ENCODE measurements at places on chromosomes 6 and 20. TPM values are rescaled to one million over a fixed set of nuclear protein-coding genes. Genes with fewer than 3 reads are reported as not detected.

DNA sequence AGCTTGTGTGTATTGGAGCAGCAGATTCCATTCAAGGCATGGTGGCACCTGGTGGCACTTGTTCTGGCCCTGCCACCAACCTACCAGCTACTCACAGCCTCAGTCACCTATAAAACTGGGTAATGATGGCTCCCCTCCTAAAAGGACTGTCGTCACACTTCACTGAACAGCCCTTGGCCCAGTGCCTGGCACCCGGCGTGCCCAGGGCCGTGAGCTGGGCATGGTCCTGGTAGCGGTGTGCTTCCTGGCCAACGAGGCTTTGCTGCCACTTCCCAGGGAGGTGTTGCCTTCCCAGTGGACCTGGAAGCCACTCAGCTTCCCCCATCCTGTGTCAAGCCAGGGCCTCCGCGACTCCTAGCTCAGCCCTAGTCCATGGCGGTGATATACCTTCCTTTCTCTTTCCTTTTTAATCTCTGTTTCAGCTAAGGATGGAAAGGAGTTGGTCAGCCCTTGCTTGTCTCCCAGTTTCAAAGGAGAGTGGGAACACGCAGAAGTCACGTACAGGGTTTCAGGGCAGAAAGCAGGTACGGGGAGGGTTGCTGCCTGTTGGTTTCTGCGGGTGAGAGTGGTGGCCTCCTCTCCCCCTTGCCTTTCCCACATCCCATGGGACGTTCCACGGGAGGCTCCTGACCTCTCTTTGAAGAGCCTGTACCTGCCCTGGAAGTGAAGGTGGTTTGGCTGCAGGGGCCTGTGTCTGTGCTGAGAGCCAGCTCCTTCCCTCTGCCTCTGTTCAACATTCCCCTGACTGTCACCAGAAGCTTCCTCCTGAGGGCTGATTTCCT lies 25.5 kb downstream of the ENTPD6 start:
- peaks cover 3% of the 10 kb centered on the region for H3K36me3 ChIP-seq
- H3K4me3 ChIP-seq: no peak overlapping the region
- H3K4me1 ChIP-seq: no peaks in the 10 kb centered on the region
- no peak for DNase-seq
- no peaks in the 10 kb centered on the region for H3K27me3 ChIP-seq

- no peaks in the 10 kb centered on the region for H3K36me3 ChIP-seq
- no peak overlapping the region for H3K27ac ChIP-seq
- no peak for DNase-seq
- H3K27me3 ChIP-seq: no peaks in the 10 kb centered on the region
- H3K4me1 ChIP-seq: peaks cover 15% of the 10 kb centered on the region
Observed at GRCh38 chr6:135692426-135692825, 159.1 kb upstream of the PDE7B start.

SMPDL3A gene
- total RNA-seq: 57.3 TPM

DNA sequence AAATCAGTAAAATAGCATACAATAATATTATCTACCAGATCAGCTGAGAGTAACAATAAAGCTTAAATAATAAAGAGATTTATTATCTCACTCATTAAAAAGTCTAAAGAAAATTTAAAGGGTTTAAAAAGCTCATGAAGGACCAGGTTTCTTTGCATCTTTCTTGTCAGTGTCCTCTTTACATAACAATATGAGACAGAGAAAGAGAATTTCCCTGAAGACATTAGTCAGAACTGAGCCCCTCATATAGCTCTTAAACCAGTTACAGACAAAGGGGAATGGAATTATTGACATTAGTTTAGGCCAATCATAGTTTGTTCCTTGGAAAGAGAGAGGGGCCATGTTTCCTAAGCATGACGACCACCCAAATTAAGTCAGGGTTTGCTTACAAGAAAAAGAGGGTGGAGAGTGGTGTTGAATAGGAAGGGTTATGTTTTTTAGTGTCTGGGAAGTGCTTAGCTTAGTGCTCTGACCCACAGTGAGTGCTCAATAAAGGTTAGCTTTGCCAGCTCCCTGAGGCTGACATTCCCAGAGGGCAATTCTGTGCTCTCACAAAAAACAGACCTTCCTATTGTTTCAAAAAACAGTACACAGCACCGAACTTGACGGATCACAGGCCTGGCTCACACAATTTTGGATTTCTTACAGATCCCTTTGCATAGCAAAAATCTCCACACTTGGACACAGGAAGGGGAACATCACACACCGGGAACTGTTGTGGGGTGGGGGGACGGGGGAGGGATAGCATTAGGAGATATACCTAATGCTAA lies 3.6 kb upstream of the PLCB1 start:
- H3K4me1 ChIP-seq: peaks cover 47% of the 10 kb centered on the region
- peaks cover 12% of the 10 kb centered on the region for H3K27me3 ChIP-seq
- no peak overlapping the region for H3K27ac ChIP-seq
- H3K36me3 ChIP-seq: no peaks in the 10 kb centered on the region

PPARD gene
- 21.7 TPM for total RNA-seq

GRCh38 chr6:132058975-132059374 lies 107.8 kb upstream of the CCN2 start:
- H3K27ac ChIP-seq: no peak overlapping the region
- no peaks in the 10 kb centered on the region for H3K36me3 ChIP-seq
- no peak overlapping the region for H3K4me3 ChIP-seq
- DNase-seq: no peak

GRCh38 chr20:37235065-37235464 lies 26.5 kb downstream of the GHRH start:
- no peak overlapping the region for H3K4me3 ChIP-seq
- no peaks in the 10 kb centered on the region for H3K27me3 ChIP-seq
- DNase-seq: no peak
- no peak overlapping the region for H3K27ac ChIP-seq
- H3K36me3 ChIP-seq: peaks cover 43% of the 10 kb centered on the region

DNA sequence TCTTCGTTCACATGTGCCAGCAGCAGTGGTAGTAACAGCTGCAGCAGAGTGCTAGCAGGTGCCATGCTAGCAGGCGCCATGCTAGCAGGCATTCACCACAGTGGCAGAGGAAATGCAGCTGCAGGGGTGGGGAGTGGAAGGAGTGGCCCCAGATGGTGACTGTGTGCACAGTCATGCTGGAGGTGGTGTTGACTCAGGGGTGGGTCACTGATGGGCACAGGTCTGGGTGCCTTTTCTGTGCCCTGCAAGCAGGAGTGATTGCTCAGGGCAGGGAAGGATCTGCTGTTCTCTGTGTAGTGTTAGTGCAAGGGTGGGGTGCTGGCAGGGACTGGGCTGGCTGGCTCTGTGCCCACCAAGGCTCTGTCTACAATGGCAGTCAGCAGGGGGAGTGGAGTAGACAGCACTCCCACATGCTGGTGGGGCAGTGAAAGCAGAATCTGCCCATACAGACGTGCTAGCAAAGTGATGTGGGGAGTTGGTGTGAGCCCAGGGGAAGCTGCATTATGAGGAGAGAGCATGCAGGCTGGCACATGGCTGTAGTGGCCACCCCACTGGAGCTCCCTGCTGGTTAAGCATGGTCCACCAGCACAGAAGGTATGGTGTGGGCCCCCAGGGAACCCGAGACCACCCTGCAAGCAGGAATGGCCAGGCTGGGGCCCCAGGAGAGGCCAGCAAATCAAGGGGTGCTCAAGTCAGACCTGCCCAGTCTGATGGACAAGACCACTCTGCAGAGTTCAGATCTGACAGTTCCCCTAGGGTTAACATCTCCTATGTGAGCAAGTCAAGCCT lies 11.4 kb upstream of the TSPYL4 start:
- no peak overlapping the region for H3K27ac ChIP-seq
- peaks cover 5% of the 10 kb centered on the region for H3K4me1 ChIP-seq
- DNase-seq: no peak
- H3K36me3 ChIP-seq: peaks cover 47% of the 10 kb centered on the region
- H3K4me3 ChIP-seq: no peak overlapping the region
- H3K27me3 ChIP-seq: no peaks in the 10 kb centered on the region

SIRPG gene
- not detected for total RNA-seq

DNA sequence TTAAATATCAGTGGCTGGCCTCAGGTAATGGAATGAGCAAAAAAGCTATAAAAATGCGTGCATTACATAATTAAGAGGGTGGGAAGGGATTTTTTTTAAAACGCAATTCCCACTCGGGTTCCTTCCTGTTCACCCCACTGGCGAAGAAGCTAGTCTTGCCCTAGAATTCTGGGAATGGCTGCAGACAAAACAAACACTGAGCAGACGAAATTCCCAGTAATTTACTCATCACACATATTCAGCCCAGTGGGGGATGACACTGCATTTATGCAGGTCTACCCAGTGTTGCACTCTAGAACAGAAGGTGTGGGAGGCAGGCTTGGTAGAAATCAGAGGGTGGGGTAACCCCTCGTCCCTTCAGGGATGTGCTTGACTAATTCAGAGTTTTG lies 2695.0 kb upstream of the DEFB115 start:
- no peaks in the 10 kb centered on the region for H3K27me3 ChIP-seq
- H3K36me3 ChIP-seq: peaks cover 7% of the 10 kb centered on the region
- H3K4me3 ChIP-seq: no peak overlapping the region
- no peak overlapping the region for H3K27ac ChIP-seq

HLA-DRA gene
- total RNA-seq: not detected

GRCh38 chr6:79188885-79189480 lies 45.5 kb downstream of the HMGN3 start:
- no peak overlapping the region for H3K4me3 ChIP-seq
- no peak overlapping the region for H3K27ac ChIP-seq
- peaks cover 4% of the 10 kb centered on the region for H3K4me1 ChIP-seq
- H3K36me3 ChIP-seq: peaks cover 10% of the 10 kb centered on the region
- DNase-seq: no peak

SLC44A4 gene
- 0.66 TPM for total RNA-seq

- H3K27ac ChIP-seq: no peak overlapping the region
- peaks cover 18% of the 10 kb centered on the region for H3K4me1 ChIP-seq
- no peak overlapping the region for H3K4me3 ChIP-seq
Observed at GRCh38 chr6:106789428-106790148, 160.2 kb downstream of the QRSL1 start.

TLDC2 gene
- total RNA-seq: 0.29 TPM

- no peak for DNase-seq
- no peaks in the 10 kb centered on the region for H3K27me3 ChIP-seq
- peaks cover 9% of the 10 kb centered on the region for H3K4me1 ChIP-seq
- no peak overlapping the region for H3K4me3 ChIP-seq
- H3K36me3 ChIP-seq: peaks cover 10% of the 10 kb centered on the region
- no peak overlapping the region for H3K27ac ChIP-seq
Observed at GRCh38 chr6:22238861-22239260, 58.0 kb downstream of the PRL start.

DNA sequence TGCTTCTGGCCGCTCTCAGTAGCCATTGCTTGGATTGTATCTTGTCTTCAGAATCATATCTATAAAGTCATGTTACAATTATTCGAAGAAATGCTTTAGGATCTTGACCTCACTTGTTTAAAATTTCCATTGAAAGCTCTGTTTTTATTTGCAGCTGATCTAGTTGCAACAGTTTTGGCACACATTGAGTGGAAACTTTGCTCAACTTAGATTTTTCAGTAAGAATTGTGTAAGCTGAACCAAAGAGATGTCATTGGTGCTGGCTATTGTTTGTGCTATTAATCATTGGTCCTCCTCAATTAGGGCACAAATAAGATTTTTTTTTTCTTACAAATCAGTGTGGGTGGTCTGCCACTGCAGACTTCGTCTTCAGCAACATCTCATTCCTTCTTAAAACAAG lies 649.2 kb downstream of the MMUT start:
- no peak for DNase-seq
- peaks cover 13% of the 10 kb centered on the region for H3K4me1 ChIP-seq
- peaks cover 1% of the 10 kb centered on the region for H3K27me3 ChIP-seq
- H3K27ac ChIP-seq: no peak overlapping the region
- no peak overlapping the region for H3K4me3 ChIP-seq
- H3K36me3 ChIP-seq: no peaks in the 10 kb centered on the region

RIPOR2 gene
- 1.7 TPM for total RNA-seq

GRCh38 chr20:51542571-51543421 lies at the start of gene NFATC2:
TSS of gene NFATC2 (minus strand) at chr20:51542719. CDS start at chr20:51542499, 220 bp downstream.
- peak within 1 kb of the TSS; percentile 64 for H3K4me3 ChIP-seq
- peak within 1 kb of the TSS; percentile 93 for H3K27ac ChIP-seq
- peaks cover 38% of the 10 kb centered on the region for H3K27me3 ChIP-seq
- DNase-seq: no peak

DNA sequence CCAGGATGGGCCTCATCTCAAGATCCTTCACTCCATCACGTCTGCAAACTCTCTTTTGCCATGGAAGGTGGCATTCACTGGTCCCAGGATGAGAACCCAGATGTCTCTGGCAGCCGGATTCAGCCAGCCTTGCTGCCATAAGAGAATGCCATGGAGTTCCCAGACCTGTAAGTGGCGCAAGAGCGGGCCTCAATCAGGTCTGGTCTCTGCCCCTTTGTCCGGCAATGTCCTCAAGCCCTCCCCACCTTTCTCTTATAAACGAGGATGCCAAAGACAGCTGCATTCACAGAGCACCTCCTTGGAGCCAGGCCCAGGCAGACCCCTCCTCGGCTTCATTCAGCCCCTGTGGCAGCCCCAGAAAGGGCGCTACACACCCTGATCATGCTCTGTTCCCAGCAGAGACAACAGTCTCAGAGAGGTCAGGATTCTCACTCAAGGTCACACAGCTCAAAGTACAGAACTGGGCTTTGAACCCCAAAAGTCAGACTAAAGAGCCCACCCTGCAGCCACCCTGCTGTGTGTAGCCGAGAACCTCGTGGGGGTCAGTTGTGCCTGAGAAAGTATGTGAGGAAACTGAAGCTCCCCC lies 263.7 kb downstream of the TAF4 start:
- H3K4me3 ChIP-seq: no peak overlapping the region
- no peak overlapping the region for H3K27ac ChIP-seq
- H3K4me1 ChIP-seq: peaks cover 6% of the 10 kb centered on the region
- H3K27me3 ChIP-seq: peaks cover 41% of the 10 kb centered on the region
- H3K36me3 ChIP-seq: no peaks in the 10 kb centered on the region

HS3ST5 gene
- total RNA-seq: 0.16 TPM

DNA sequence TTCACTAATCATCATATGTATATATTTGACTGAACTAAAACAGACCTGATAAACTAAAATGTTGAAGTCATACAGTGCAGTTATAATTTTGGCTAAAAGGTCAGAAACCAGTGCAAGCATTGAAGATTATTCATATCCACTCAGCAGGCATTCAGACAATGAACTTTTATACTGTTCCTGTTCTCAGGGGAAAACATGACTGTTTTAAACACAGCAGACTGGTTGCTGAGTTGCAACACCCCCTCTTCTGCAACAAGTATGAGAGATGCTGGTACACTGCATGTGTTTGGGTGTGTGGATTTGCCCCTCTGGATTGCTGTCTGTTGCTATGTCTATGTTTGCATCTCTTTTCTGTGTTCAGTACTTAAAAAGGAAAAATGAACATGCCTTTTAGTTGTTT lies 206.8 kb downstream of the EYA4 start:
- no peak overlapping the region for H3K4me3 ChIP-seq
- H3K27me3 ChIP-seq: no peaks in the 10 kb centered on the region

DNA sequence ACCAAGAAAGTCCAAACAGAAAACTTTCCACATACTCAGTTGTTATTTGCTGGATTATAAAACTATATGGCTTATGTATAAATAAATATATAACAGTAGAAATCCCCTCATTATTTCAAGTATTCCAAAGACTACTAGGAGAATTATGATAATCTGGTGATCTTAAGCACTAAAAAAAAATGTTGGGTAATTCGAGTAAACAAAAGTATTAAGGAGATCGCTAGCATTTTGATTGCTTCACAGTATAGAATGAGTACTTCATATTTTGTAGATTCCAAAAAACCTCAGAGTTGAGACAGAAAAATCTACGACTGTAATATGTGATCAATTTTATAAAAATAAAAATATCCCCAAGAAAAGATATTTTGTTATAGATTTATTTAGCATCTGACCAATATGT lies 236.4 kb upstream of the TENT5A start:
- H3K27me3 ChIP-seq: no peaks in the 10 kb centered on the region
- H3K4me3 ChIP-seq: no peak overlapping the region
- peaks cover 3% of the 10 kb centered on the region for H3K4me1 ChIP-seq
- no peak overlapping the region for H3K27ac ChIP-seq
- H3K36me3 ChIP-seq: no peaks in the 10 kb centered on the region
- DNase-seq: no peak

MTHFD1L gene
- total RNA-seq: 59.1 TPM

SSTR4 gene
- total RNA-seq: not detected
